Caco-2 (cell line): ENCODE measurements at places on chromosomes 1 and 21. TPM values are rescaled to one million over a fixed set of nuclear protein-coding genes. Genes with fewer than 3 reads are reported as not detected.

The SMIM11 gene
- 1.3 and 17.2 TPM in 2 replicates for total RNA-seq

The DLGAP3 gene
- 0.16 and 0.42 TPM in 2 replicates for total RNA-seq

The KRTAP19-3 gene
- not detected in 2 replicates for total RNA-seq

The AKR7A3 gene
- total RNA-seq: 2.4 and 2.8 TPM in 2 replicates

The TMEM200B gene
- total RNA-seq: 3.3 TPM in 2 replicates
